ENCODE measurements at places on chromosomes 11 and 22. TPM values are rescaled to one million over a fixed set of nuclear protein-coding genes. Genes with fewer than 3 reads are reported as not detected.

DRD4 gene
- 1.2 TPM for total RNA-seq

SPON1 gene
- total RNA-seq = 135 TPM

RRAS2 gene
- total RNA-seq = 37.6 TPM

CD3G gene
- 0.88 TPM for total RNA-seq

OR4D5 gene
- not detected for total RNA-seq
